ENCODE measurements at places on chromosomes 16 and 17. TPM values are rescaled to one million over a fixed set of nuclear protein-coding genes. Genes with fewer than 3 reads are reported as not detected.

The NOXO1 gene
- total RNA-seq = 0.38 TPM

The SDR42E1 gene
- 1.9 TPM for total RNA-seq

The MPV17L gene
- total RNA-seq = 6.9 TPM

The CCL1 gene
- total RNA-seq = not detected

The COL1A1 gene
- total RNA-seq = 8.0 TPM

The STARD3 gene
- total RNA-seq = 41.7 TPM

The KCNH4 gene
- total RNA-seq = 0.37 TPM

The CRHR1 gene
- total RNA-seq = 0.07 TPM

The EVPL gene
- total RNA-seq = 15.7 TPM

The CORO7 gene
- total RNA-seq = 15.7 TPM

The DDX52 gene
- 27.2 TPM for total RNA-seq

The SNX20 gene
- not detected for total RNA-seq

The KRTAP4-1 gene
- total RNA-seq = 0.38 TPM

The SMIM5 gene
- total RNA-seq = 0.61 TPM

The EFCAB5 gene
- 0.15 TPM for total RNA-seq

The SLC16A11 gene
- not detected for total RNA-seq

The TNFRSF13B gene
- not detected for total RNA-seq

The ABCA8 gene
- total RNA-seq = 0.27 TPM

The PIK3R5 gene
- total RNA-seq = not detected

The FOXJ1 gene
- total RNA-seq = 0.70 TPM

The ICAM2 gene
- not detected for total RNA-seq

The INCA1 gene
- total RNA-seq = 1.9 TPM

The UTS2R gene
- total RNA-seq = not detected

The CD300E gene
- total RNA-seq = not detected

The HBZ gene
- not detected for total RNA-seq

The NTN3 gene
- total RNA-seq = not detected

The CENPV gene
- 135 TPM for total RNA-seq

The CIBAR2 gene
- total RNA-seq = not detected

The PITPNM3 gene
- 2.2 TPM for total RNA-seq

The AOC3 gene
- total RNA-seq = 1.5 TPM

The KRT13 gene
- 0.41 TPM for total RNA-seq

The TTLL6 gene
- 0.60 TPM for total RNA-seq

The PERCC1 gene
- total RNA-seq = not detected

The CCDC78 gene
- 8.3 TPM for total RNA-seq

The C16orf86 gene
- not detected for total RNA-seq

The DNAAF1 gene
- total RNA-seq = 0.35 TPM

The TNFSF13 gene
- total RNA-seq = 0.70 TPM

The PRDM7 gene
- total RNA-seq = not detected

The ZNF689 gene
- 7.5 TPM for total RNA-seq

The TBC1D26 gene
- total RNA-seq = not detected

The PRRT2 gene
- total RNA-seq = 0.28 TPM

The JPT2 gene
- total RNA-seq = 178 TPM

The ZSCAN10 gene
- not detected for total RNA-seq

The FOXL1 gene
- 2.0 TPM for total RNA-seq

The TMEM98 gene
- total RNA-seq = 46.5 TPM

The RPAIN gene
- 30.9 TPM for total RNA-seq

The EIF3C gene
- 344 TPM for total RNA-seq

The BFAR gene
- 111 TPM for total RNA-seq

The FAM20A gene
- not detected for total RNA-seq

The CENPX gene
- total RNA-seq = 188 TPM

The ANKRD40CL gene
- not detected for total RNA-seq

The PDE6G gene
- total RNA-seq = 2.0 TPM

The GP1BA gene
- total RNA-seq = not detected

The CHST6 gene
- 0.16 TPM for total RNA-seq

The COX6A2 gene
- not detected for total RNA-seq

All from A549 treated with Mapracorat at 1 μM for 4 hours (cell line).